ENCODE measurements at places on chromosomes 11 and 22. TPM values are rescaled to one million over a fixed set of nuclear protein-coding genes. Genes with fewer than 3 reads are reported as not detected.

The TEX12 gene
- 0.22 TPM for total RNA-seq

DNA sequence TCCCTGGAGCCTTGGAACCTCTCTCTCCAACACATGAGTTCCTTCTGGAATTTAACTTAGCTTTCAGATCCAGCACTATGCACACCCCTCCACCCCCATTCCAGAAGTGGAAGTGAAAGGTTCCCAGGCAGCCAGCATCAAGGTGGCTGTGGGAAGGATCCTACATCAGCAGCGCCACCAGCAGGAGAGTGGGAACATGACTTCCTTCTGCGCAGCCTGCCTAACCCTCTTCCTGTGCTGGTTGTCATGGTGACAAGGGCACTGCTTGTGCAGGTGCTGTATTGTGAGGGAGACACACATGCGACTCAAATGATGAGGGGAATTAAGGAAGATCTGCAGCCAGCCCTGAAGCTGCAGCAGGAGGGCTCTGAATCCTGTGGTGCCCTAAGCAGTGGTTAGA, 904.5 kb upstream of the API5 start:
- DNase-seq: no peak

DNA sequence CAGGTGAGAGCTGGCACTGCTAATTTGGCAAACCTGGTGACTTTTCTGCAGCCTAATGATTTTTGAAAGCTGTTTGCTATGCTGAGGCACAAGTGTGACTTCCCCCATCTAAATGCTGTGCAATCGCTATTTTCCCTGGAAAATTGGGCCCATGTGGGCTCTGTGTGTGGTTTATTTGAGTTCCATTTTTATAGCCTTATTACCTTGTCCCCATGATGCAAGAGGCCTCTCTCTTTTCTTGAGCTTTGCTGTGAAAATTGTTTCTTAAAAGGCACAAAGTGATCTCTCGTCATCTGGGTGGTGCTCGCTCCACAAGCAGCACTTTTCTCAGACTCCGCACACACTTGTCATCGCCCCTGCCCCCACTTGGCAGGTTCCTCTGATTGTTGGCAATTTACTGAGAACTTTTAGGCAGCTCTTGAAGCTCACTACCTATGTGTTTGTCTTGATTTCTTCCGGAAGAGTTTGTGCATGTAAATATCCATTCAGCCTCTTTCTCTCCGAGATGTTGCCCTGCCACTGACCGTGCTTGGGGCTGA, 24.9 kb downstream of the BMAL1 start:
- DNase-seq: no peak

The BLID gene
- total RNA-seq: 0.36 TPM

DNA sequence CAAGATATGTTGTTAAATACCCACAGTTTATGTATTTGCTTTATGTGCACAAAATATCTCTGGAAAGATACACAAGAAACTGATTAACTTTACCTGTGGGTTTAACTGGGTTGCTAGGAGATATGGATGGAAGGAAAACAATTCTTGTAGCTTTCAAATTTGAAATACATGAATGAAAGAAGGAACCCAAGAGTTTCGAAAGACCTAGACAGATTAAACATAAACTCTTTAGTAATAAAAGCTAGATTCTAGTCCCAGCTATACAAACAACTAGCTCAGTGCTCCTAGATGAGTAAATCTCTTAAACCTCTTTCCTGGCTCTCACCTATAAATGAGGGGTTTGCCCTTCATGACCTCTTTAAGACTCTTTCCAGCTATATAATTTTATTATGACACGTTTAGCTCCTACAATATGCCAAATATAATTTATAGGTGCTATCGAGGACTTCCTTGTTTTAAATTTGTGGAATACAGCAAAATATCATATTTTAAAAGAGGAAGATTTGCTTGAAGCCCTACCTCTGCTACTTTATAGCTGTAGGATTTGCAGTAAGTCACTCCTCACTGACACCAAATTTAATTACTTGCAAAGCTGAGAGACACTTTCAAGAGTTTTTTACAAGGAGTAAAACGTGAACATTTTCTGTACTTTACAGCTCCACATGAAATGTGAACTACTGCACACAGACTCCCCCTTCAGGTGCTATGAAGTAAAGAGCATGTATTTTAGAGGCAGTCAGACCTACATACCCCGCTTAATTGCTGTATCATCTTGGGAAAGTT, 50.7 kb downstream of the RRAS2 start:
- DNase-seq: no peak

- no peak for DNase-seq
Observed at GRCh38 chr11:20501971-20502370, 97.4 kb upstream of the SLC6A5 start.

GRCh38 chr11:57646799-57647303, 2.9 kb downstream of the YPEL4 start:
- DNase-seq: no peak

DNA sequence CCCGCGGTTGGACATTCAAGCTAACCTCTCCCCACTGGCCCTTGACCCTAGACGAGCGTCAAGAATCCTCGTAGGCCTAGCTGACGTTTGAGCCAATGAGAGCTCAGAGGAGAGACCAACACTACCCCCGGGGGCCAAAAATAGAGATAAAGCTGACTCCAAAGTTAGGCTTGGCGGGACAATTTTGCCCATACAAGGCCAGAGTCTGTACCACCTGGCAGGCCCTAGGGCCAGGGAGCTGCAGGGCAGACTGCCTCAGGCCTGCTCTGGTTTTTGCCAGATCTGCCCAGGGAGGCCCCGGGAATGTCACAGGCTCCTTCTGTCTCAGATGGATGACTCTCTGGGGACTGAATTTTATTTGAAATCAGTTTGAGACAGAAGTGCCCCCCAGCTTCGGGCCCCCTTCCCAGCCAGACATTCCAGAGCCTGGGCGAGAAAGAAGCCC, 40.8 kb upstream of the ACCSL start:
- no peak for DNase-seq

DNA sequence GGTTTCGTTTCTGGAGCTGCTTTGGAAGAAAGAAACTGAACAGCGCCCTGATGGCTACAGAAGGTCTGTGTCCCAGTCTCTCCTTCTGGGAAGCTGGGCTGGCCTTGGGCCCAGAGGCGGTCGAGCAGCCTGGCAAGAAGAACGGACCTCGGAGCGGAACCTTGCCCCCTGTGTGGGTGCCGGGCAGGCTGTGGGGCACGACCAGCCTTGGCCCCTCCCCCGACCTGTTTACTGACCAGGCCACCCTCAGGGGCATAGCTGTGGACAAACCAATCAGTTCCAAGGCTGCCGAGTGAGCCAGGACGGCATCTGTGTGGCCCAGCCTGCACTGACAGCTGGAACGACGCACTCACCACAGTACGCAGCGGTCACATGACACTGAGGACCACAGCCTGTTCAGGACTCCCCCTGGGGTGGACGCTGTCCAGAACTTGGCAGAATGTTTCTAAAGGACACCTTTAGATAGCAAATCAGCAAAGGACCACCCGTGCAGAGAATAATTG, 7.2 kb downstream of the PIM3 start:
- DNase-seq: peak; percentile 49

The SCGB2A2 gene
- total RNA-seq: not detected

The CD6 gene
- total RNA-seq: 0.47 TPM

The CD3E gene
- total RNA-seq: 0.60 TPM

The FOLH1 gene
- total RNA-seq: not detected

DNA sequence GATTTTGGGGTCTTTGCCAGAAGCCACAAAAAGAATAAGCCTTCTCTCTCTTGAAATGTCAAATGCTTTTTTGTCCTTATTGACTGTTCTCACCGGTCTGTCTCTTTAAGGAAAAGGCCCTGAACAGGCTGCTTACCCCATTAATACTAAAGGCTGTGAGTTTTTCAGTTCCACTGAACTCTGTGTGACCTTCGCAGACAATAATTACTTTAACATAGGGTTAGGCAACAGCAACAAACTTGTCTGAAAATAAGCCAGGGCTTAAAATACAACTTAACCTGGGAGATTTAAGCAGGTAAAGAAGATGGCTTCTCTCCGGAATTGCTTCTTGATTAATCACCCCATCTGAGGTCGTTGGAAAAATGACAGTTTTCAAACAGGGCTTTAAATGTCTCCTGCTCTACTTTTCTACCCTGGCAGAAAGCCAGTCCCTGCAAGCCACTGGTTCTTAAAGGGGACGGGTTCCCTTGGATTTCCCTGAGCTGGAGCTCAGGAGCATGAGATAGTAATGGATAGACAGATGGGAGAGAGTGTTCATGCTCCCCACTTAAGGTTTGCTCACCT, 69.4 kb downstream of the ARL14EP start:
- no peak for DNase-seq

GRCh38 chr22:40300316-40300715, 46.0 kb upstream of the ADSL start:
- no peak for DNase-seq

- no peak for DNase-seq
Observed at GRCh38 chr11:91786097-91786496, 438.5 kb upstream of the FAT3 start.

- no peak for DNase-seq
Observed at GRCh38 chr11:32334822-32335221, 100.5 kb downstream of the WT1 start.

The DDI1 gene
- total RNA-seq: not detected

DNA sequence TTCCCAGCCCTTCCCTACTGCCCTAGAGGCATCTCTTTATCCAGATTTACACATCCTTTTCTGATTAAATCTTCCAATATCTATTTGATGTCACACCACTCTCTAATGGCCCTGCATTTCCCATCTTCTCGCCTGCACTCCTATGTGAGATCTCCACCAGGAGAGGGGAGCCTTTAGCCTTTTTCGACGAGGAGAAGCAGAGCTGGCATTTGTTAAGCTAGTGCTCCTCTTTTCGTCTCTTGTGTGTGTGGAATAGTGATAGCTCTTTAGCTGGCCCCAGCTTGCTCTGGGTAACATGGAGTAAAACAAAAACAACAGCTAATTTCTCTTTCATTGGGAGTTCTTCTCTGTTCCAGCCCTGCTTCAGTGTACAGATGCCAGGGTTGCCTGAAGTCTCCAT, 536.5 kb downstream of the NTM start:
- DNase-seq: no peak

DNA sequence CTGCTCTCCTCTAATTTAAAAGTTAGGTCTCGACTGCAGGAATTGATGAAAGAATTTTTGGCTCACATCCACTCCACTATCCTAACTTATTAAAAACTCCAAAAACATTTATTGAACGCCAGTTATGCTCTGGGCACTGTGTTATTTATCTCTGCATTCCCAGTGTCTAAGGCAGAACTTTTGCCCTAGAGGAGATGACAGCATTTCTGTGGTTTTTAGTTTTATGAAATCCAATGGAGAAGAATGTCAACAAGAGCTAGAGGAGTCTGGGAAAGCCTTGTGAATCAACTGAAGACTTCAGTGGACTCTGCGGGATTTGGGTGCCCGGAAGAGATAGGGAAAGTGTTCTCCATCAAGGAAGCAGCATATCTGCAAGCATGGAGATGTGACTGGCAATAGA, 217.0 kb upstream of the PGR start:
- DNase-seq: no peak

The TMEM45B gene
- not detected for total RNA-seq

The SCGB1C1 gene
- not detected for total RNA-seq

DNA sequence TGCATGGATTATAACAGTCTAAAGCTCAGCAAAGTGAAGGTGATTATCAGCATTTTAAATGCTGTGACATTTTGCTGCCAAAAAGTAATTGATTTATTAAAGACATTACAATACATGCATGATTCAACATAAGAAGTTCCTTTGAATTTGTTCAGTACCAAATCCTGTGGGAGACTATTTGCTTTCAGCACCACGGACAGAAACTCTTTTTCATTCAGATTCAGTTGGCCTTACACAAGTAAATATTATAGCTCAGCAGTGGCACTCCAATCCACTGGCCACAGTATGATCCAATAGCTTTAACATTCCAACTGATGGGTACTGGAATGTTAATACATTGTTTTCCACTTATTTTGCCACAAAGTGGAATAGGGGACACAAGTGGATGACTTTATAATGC, 806.7 kb downstream of the NTM start:
- DNase-seq: no peak

DNA sequence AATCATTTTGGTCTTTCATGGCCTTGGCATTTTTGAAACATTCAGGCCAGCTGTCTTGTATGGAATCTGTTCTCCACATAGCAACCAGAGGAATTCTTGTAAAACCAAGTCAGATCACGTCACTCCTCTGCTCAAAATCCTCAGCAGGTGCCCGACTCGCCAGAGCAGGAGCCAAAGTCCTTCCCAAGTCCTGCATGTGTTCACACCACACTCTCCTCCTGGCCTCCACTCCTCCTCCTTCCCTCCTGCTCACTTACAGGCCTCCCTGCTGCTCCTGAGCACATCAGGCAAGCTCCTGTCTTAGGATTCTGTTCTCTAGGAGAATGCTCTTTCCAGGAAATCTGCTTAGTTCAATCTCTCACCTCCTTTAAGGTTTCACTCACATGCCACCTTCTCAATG, 6.9 kb upstream of the PSMC3 start:
- no peak for DNase-seq

- DNase-seq: peak; percentile 30
Observed at GRCh38 chr11:124536520-124536919, 6.9 kb downstream of the OR8B12 start.

GRCh38 chr11:3732671-3733436, 61.7 kb upstream of the CHRNA10 start:
- DNase-seq: no peak

The TRIM6 gene
- 0.58 TPM for total RNA-seq

GRCh38 chr11:110059706-110060463, 33.3 kb upstream of the ZC3H12C start:
- DNase-seq: no peak

- DNase-seq: no peak
Observed at GRCh38 chr11:102685754-102686153, 19.8 kb downstream of the MMP27 start.

DNA sequence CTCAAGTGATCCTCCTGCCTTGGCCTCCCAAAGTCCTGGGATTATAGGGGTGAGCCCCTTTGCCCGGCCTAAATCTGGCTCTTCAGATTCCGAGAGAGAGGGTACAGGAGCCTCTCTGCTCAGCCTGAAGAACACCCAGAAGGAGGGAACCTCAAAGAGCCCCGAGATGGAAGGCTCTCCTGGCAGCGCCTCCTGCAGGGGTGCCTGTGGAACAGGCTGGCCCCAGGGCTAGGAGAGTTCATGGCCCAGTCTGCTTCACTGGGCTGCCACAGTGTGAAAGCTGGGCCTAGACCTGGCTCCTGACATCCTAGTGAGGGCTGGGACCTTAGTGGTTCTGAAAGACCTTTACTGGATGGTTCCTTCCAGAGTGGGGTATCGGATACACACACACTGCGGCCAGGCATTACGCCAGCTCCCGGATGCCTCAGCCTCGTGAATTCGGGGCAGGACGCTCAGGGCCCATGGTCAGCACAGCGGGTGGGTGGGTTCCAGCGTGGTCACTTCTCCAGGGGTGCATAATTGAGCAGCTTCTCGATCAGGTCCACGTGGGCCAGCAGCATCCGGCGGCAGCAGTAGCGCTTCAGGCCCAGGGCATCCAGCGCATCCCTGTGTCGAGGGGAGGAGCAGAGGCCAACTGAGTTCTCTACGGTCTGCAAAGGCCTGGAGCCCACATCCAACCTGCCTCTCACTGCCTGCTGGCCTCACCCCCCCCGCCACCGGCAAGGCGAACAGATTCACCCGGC, 2.3 kb downstream of the POLR2L start:
- no peak for DNase-seq

GRCh38 chr11:11935536-11935935, 72.9 kb downstream of the DKK3 start:
- no peak for DNase-seq

All from left ventricle myocardium inferior (tissue), 1 donor.